ENCODE measurements at places on chromosomes 16 and 17.
A peak's percentile ranks its signal among the peaks of the same experiment; 100 is the strongest.

DNA sequence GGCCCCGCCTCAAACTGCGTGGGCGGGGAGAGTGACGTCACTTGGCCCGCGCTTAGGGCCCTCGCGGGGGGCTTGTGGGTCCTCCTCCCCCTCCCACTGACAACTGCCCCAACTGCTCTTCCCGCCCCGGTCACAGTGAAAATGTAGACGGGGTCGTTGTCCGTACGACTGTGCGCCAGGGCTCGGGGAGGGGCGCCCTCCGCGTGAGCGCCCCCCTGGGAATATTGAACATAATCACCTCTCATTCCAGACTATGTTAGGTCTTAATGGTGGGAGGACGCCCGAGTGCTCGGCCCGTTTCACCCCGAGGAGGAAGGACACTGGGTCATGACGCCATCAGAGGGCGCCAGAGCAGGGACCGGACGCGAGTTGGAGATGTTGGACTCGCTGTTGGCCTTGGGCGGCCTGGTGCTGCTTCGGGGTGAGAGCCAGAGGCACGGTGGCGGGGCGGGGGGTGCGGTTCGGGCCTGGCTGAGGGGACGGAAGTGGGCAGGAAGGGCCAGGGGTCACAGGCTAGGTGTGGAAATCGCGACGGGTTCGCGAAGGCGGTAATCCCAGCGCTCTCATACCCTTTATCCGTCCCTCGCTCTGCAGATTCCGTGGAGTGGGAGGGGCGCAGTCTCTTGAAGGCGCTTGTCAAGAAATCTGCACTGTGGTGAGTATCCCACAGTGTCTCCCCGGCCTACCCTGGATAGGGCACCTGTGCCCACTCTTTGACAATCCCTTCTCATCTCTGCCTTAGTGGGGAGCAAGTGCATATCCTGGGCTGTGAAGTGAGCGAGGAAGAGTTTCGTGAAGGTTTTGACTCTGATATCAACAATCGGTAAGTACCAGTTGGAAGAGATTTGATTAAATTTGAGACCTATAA is at the start of gene ELP5:
Gene ELP5, plus strand, starts transcription at position 40 of the 868 bp plus-strand sequence. Its CDS starts 336 bp downstream, at position 376.
- DNase-seq = peak; percentile 94

GRCh38 chr17:54876656-54877195 is 23.9 kb upstream of the TOM1L1 start:
- DNase-seq = no peak

DNA sequence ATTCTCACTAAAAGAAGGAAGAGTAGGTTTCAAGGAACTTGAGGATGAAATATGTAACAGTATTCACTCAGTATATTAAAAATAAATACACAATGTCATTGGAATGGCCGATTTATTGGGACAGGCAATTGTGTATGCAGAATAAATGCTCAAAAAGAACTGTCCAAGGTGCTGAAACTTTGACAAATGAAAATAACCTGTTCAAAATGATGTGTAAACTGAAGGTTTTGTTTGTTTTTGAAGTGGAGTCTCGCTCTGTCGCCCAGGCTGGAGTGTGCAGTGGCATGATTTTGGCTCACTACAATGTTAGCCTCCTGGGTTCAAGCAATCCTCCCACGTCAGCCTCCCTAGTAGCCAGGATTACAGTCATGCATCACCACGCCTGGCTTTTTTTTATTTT is 318.7 kb upstream of the RBFOX1 start:
- no peak for DNase-seq

DNA sequence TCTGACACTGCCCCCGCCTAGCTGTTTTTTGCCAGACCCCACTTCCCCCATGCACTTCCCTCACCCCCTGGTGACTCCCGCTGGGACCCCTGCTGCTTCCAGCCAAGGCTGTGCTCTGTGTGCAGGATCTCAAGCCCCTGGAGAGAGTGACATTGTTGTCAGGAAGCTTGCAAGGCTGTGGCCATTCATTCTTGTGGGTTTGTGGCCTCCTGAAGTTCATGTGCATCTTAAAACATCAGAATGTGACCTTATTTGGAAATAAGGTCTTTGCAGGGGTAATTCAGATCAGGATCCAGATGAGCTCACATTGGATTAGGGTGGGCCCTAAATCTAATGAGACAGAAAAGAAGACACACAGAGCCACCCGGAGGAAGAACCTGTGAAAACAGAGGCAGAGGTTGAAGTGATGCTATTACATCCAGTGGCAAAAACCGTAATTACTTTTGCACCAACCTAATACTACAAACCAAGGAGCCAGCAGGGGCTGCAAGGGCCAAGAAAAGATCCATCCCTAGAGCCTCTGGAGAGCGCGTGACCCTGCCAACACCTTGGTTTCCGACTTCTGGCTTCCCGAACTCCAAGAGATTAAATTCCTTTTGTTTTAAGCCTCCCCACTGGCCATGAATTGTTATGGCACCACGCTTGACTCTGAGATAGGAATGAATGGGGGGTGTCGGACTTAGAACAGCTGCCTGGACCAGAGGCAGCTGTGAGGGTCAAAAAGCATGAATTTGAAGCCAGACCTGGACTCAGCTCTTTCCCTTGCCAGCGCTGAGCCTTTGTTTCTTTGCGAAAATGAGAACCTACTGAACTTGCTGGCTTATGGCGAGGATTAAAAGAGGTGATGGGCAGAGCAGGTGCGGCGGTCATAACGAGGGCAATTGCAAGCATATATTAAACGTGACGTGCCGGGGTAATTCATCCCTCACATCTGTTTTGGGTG is 75.5 kb downstream of the BMERB1 start:
- DNase-seq = no peak
